Natural killer cell (primary cell): ENCODE measurements at places on chromosomes 2 and 18. TPM values are rescaled to one million over a fixed set of nuclear protein-coding genes. Genes with fewer than 3 reads are reported as not detected.

DNA sequence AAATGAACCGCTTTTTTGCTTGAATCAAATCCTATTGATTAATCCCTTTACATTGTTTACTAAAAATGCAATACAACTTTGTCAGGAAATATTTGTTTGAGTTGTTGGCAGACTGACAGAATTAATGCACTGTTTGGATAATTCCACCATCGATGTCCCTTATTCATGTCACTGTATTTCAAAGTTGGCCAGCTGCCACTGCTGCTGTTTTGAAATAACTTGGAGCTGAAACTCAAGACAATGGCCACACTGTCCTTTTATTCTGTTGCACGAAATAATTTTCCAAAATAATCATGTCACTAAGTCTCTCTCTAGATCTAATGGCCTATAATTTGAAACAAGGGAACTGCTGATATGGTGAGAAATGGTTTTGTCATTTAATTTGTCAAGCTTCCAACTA lies 55.2 kb upstream of the PAX3 start:
- no peak overlapping the region for H3K4me3 ChIP-seq
- no peaks in the 10 kb centered on the region for H3K36me3 ChIP-seq

Gene RAD51AP2
- total RNA-seq: not detected

Gene SLC4A3
- total RNA-seq: 0.45 TPM

Gene RAX
- not detected for total RNA-seq

DNA sequence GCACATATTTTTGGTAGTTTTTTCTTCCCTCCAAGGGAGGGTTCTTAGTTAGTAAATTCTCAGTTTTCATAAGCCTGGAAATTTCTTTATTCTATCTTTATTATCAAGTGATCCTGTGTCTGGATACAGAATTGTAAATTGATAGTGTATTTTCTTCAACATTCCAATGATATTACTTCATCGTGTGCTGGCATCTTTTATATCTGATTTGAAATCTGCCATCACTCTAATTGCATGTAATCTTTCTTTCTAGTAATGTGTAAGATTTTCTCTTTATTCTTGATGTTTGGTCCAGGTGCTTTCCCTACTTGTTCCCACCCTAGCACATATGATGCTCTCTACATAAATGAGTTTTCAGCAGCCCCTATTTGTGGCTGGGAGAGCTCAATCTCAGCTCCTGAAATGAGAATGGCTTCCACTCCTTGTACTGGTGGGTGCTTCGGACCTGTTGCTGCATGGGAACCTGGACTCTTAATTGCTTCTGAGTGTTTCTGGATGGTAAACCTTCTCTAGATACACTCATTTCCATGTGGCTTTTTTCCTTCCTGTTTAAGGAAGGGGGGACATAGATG lies 102.7 kb downstream of the SMIM21 start:
- no peak overlapping the region for H3K27ac ChIP-seq
- no peaks in the 10 kb centered on the region for H3K36me3 ChIP-seq
- H3K4me1 ChIP-seq: no peaks in the 10 kb centered on the region
- H3K4me3 ChIP-seq: no peak overlapping the region
